ENCODE measurements at places on chromosomes 16 and 17. TPM values are rescaled to one million over a fixed set of nuclear protein-coding genes. Genes with fewer than 3 reads are reported as not detected.
A peak's percentile ranks its signal among the peaks of the same experiment; 100 is the strongest.

DNA sequence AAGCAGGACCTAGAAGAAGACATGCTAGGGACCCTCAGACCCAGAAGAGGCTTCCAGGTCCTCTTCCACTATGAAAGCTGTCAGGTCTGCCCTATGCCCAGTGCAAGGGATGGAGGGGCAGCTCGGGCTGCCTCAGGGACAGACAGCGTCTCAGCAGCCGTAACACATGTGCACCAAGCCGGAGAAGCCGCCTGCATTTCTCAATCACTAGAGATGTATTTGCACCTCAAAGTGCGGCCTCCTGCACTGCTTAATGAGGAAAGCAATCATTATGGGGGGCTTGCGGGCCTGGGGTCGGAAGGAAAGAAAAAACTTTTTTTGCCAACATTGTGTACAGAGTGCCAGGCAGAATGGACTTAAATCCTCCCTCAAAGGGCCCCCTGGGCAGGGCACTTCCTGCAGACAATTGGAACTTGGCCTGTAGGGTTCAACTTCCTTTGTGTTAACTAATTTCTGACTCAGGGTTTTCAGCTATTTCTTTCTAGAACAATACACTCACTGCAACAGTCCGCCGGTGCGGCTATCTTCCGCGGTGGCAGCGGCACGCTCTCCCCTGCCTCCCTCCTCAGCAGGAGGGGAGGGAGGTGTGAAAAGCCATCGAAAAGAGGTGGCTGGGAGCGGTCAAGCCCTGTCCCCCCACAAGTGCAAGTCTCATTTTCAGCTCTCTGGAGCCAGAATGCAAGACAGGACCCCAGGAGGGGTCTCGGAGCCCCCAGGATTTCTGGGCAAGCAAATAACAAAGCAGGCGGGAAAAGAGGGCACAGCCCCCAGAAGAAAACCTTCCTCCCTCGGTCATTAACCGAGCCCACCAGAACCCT, 101.2 kb downstream of the ZNF423 start:
- DNase-seq: no peak

GRCh38 chr16:58451945-58452401, 48.0 kb upstream of the NDRG4 start:
- DNase-seq: no peak

- no peak for DNase-seq
These were observed 195.3 kb downstream of the STX8 start for GRCh38 chr17:9380361-9380760.

GRCh38 chr17:77209330-77209748, 68.6 kb downstream of the SEC14L1 start:
- DNase-seq: no peak

- peak; percentile 59 for DNase-seq
These were observed 583 bp upstream of the ZNF747 start for GRCh38 chr16:30535106-30535776.

DNA sequence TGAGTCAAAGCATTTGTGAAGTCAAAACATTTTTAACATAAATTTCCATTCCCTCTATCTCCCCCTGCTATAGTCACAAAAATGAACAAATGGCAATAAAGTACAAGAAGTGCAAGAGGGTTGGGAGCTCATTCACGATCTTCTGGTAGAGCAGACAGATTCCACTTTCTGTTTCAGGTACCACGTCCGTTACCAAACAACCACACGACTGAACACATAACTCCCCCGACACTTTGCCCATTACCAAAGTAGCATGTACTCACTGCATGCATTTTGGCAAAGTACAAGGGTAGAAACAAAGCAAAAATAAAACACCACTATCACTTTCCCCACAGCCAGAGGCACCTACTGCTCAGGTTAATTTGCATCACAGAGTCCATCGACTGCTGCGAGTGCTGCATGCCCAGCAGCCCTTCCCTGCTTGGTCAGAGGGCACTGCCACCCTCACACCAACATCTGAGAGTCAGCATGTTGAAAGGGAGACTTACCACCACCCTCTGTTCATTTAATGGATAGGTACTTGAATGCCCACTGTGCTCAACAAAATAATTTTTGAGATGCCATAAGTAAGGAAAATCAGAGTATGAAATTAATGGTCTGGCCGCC, 150.3 kb upstream of the AXIN2 start:
- DNase-seq: no peak

DNA sequence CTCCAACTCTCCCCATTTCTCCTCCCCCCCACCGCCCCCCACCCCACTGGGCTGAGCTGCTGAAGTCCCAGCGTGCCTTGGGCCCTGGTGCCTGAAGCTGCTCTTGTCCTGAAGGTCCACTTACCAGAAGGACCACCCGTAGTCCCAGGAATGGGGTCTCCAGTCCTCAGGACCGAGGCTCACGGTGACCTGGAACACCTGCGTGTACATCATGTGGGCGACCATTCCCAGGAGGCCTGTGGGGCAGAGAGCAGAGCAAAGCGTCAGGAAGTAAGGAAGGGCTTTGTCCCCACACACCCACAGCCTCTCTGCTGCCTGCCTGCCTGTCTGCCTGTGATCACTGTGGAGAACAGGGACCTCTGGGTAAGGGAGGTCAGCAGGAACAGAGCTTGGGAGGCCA, 218.7 kb downstream of the GSG1L start:
- no peak for DNase-seq

GRCh38 chr17:82493226-82493781, 26.2 kb upstream of the FOXK2 start:
- DNase-seq: no peak

DNA sequence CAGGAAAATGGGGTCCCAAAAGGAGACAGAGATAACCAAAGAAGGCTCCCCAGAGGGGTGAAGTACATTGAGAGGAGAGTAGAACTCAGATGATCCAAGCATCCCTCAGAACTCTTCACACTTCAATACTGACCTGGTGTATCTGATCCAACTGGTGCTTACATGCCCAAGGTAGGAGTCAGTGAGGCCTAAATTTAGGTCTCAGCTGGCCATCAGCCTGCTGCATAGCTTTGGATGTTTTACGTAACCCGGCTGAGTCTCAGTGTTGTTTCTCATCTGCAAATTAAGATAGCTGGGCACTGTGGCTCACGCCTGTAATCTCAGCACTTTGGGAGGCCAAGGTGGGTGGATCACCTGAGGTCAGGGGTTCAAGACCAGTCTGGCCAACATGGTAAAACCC, 11.6 kb upstream of the GOSR2 start:
- DNase-seq: no peak

DNA sequence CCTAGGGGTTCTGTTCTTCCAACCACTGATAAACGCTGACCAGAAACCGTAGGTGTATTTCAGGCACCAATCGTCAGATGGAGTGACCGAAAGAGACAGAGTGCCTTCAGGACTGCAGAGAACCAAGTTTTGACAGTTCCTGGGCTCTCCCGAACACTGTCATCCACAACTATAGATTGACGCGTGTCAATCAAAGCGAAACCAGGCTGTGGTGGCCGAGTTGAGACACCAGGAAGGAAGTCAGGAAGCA, 11.9 kb upstream of the AURKB start:
- peak; percentile 79 for DNase-seq

Gene CACNG3
- not detected for total RNA-seq

Gene PRSS22
- not detected for total RNA-seq

Gene NPIPA2
- 10.7 TPM for total RNA-seq

Gene NEUROD2
- total RNA-seq: not detected

Gene ITGB3
- total RNA-seq: 0.17 TPM

Gene SSTR5
- not detected for total RNA-seq

Gene MT1A
- not detected for total RNA-seq
